ENCODE measurements at places on chromosomes 13 and 19.
A peak's percentile ranks its signal among the peaks of the same experiment; 100 is the strongest.

- peak; percentile 20 for DNase-seq
Observed at GRCh38 chr19:16778796-16779411, 50.3 kb upstream of the SIN3B start.

DNA sequence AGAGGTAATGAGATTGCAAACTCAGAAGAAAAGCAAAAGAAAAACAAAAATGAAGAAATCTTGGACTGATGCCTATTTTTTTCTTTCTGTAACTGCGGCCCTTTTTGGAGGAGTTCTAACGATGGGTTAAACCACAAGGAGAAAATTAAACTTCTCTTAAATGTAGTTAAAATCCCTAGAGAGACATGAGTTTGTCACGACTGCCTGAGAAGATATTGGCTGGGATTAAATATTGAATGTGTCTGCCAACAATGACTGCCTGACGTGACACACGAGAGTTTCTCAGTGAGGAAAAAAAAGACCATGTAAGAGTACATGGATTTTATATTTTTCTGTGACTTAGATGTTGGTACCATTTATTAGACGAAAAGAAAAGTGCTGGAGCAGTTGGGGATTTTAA lies 1013.4 kb downstream of the PCDH9 start:
- DNase-seq: no peak

GRCh38 chr19:56079609-56080008 lies 41.5 kb downstream of the ZNF787 start:
- no peak for DNase-seq

DNA sequence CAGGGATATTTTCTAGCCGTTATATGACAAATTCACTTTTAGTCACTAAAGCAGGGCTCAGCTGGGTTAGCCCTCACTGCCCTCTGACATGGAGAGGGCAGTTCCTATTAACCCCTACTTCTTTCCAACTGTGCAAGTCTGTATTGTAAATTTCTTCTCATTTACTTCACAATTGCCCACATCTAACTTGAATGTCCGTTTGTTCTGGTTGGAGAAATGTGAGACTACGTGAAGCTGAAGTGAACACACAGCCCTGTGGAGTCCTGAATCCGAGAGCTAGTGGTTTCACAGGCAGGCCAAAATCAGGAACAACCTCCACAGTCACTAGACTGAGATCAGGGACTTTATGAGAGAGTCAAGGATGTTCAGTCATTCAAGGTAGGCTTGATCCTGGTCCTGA lies 4.4 kb upstream of the MYO16 start:
- no peak for DNase-seq

- DNase-seq: no peak
Observed at GRCh38 chr13:86907156-86907555, 764.0 kb upstream of the SLITRK5 start.

- no peak for DNase-seq
Observed at GRCh38 chr13:95236774-95237173, 64.5 kb downstream of the ABCC4 start.

- DNase-seq: peak; percentile 46
Observed at GRCh38 chr19:43504426-43505185, at the start of gene PHLDB3. Gene PHLDB3, minus strand, starts transcription at chr19:43504746. Its CDS starts 628 bp downstream, at chr19:43504118.

- DNase-seq: peak; percentile 59
Observed at GRCh38 chr19:2084993-2085720, 11.0 kb downstream of the MOB3A start.

GRCh38 chr13:23506807-23507291 lies 63.4 kb upstream of the TNFRSF19 start:
- no peak for DNase-seq

DNA sequence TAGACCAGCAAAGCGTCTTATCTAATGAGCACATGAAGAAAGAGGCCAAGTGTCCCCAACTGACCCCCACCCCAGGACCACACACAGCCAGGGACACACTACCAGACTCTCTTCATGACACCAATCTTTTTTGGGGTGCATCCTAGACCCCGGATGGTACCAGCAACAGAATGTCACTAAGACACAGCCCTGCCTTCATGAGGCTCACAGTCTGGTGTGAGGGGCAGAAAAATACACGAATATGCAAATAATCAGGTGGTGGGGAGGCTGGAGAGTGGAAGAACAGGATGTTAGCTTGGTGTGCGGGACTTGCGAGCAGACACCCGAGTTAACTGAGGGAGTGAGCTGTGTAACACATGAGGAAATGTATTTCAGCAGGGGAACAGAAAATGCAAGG lies 17.5 kb downstream of the AKT2 start:
- DNase-seq: no peak

GRCh38 chr13:33446821-33447725 lies 161.5 kb upstream of the STARD13 start:
- DNase-seq: no peak

DNA sequence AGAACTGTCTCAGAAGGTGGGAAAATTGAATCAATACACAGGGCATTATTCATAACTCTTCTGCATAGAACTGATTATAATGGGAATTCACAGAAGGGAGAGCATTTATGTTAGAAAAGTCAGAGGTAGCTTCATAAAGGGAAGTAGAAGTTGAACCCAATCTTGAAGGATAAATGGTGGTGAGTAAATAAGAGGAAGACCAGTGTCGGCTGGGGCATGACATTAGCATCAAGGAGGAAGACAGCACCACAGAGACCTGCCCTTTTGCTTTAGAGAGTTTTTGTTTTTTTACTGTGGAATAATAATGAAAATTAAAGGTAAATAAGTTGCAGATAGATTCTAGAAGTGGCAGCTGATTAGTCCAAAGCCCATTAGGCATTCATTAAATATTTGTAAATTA lies 21.9 kb downstream of the CDC16 start:
- DNase-seq: no peak

DNA sequence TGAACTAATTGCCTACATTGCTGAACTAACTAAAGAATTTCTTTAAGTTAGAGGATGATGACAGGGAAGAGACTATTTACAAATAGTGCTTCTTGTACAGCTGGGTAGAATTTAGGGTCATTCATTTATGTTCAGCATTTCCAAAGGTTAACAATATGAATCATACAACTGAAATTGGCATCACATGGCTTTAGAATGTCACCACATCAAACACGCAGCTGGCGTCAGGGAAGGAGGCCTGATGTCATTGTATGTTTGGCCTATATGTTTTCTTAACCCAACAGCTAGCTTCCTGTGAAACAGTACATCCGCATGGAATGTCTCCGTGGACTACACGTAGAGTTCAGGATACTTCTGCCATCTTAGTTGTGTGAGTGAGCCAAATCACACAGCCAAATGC lies 99.0 kb upstream of the TNFSF11 start:
- no peak for DNase-seq

GRCh38 chr13:73873940-73874830 lies 260.0 kb downstream of the KLF12 start:
- no peak for DNase-seq

GRCh38 chr13:67223024-67223423 lies 7.1 kb downstream of the PCDH9 start:
- no peak for DNase-seq

DNA sequence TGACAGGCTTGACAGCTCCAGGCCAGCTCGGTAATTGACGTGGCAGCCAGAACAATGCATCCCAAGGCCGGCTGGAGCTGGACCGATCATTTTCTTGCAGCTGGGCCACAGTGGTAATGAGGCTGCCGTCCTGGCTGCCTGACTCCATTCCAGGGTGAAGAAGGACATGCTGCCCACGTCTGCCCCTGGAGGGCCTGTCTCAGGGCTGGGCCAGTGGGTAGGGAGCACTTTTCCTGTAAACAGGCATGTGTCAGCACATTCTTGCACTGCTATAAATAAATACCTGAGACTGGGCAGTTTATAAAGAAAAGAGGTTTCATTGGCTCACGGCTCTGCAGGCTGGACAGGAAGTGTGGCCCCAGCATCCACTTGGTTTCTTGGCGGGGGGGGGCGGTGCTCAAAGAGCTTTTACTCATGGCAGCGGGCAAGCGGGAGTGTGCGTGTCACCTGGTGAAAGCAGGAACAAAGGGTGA lies 38.1 kb upstream of the KCTD15 start:
- DNase-seq: no peak

DNA sequence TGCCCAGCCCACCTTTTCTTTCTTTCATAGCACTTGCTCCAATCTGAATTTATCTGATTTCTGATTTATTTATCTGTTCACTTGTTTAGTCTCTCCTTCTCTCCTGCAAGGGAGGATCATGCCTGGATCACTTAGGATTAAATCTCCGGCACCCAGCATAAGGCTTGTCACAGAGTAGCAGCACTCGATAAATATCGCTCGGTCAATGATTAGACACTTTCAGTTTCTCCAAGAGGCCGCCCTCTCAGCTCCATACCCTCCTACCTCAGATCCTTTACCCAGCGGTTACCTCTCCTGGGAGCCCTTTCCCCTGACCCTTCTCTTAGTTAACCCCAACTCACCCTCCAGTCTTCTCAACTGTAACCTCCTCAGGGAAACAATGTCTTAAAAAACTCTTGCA lies 1.4 kb downstream of the CLIP3 start:
- DNase-seq: no peak

DNA sequence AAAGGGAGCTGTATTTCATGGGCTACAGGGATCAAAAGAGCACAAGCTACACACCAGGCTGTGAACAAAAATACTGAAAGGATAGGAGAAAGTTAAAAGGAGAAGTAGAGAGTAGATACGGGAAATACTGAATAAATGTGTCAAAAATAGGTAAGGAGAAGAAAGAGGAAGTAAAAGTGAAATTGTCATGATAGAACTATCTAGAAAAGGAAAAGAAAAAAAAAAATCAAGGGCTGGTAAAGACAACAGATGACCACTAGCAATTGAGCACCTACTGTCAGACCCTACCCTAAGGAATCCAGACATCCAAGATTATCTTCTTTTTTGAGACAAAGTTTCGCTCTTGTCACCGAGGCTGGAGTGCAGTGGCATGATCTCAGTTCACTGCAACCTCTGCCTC lies 4.8 kb downstream of the RUBCNL start:
- DNase-seq: no peak

DNA sequence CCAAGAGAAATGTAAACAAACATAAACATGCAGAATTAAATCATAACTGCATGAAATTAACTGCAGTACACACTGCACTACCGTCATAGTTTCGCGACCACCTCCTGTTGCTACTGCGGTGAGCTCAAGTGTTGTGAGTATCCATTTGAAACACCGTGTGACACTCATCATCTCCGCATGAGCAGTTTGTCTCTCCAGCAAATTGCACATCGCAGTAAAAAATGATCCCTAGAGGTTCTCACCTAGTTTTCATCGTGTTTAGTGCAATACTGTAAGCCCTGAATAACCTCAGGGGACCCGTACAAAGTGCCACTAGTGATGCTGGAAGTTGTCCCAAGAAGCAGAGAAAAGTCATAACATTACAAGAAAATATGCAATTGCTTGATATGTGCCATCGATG lies 147.7 kb downstream of the DPF1 start:
- no peak for DNase-seq

DNA sequence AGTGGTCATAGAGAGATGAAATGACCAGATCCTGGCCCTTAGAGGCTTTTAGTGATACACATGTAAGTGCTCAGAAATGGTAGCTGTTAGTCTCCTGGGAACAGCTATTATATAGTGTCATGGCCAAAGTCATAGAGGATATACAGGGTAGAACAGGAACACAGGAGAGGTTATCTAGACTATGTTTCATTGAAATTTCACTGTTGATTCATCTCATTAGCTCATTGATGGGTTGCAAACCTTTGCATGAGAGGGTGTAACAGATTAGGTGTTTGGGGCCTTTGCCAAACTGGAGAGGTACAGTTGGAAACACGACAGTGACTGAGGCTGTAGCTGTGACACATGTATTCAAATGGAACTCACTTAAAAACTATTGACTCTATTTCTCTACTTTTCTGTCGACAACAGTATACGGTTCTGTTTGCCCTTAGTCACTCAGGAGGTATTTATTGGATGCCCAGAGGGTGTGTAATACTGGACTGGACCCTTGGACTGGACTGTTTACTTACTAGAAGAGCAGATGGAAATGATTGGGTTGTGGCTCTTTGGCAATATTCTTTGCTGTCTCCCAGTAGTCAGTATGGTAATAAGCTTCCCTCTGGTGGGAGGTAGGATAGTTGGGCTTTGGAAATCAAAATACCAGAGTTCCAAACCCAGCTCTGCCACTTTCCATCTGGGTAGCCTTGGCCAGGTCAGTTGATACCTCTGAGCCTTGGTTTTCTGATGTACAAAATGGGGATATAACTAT lies 29.8 kb downstream of the ARHGAP35 start:
- DNase-seq: no peak

GRCh38 chr13:111373486-111373885 lies 53.0 kb downstream of the TEX29 start:
- DNase-seq: no peak

- no peak for DNase-seq
Observed at GRCh38 chr13:41426047-41426446, 31.3 kb upstream of the RGCC start.

GRCh38 chr19:8413629-8413995 lies 507 bp downstream of the MARCHF2 start:
- no peak for DNase-seq
